ENCODE measurements at places on chromosomes 4 and X.

GRCh38 chr4:12118651-12119213 is 690.0 kb upstream of the HS3ST1 start:
- DNase-seq = no peak

DNA sequence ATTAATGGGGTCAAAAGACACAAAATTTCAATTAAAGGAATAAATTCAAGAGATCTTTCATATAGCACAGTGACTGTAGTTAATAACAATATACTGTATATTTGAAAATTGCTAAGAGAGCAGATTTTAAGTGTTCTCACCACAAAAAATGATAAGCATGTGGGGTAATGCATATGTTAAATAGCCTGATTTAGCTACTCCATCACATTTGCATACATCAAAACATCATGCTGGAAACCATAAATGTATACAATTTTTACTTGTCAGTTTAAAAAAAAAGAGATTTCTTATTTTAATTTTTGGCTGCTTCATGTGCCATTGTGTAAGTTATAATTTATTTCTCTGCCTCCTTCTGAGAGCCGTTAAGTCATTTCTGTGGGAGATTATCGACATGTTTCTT is 65.9 kb downstream of the FAM184B start:
- no peak for DNase-seq

DNA sequence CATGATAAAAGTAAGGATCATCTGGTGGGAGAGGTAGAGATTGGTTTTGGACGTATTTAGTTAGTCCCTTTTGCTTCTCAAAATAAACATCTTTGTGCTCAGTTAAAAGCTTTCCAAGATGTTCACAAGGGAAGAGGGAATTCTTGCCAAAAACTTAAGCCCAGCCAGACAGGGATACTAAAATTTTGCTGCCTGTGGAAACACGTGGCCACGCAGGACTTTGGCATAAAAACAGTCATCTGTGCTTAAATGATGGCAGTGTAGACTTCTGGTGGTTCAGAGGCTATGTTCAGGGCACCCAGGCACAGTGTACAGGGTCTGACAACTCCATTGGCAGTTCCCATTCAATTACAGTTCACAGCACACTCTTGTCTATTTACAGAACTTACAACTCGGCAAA is 93.2 kb upstream of the JADE1 start:
- DNase-seq = no peak

GRCh38 chr4:100268789-100269188 is 78.5 kb upstream of the DDIT4L start:
- DNase-seq = no peak

- no peak for DNase-seq
Observed at GRCh38 chr4:119238068-119238722, 25.7 kb downstream of the USP53 start.
